ENCODE measurements at places on chromosomes 12 and 14. TPM values are rescaled to one million over a fixed set of nuclear protein-coding genes. Genes with fewer than 3 reads are reported as not detected.

- no peak for DNase-seq
Measured at GRCh38 chr12:116135209-116135930, 142.1 kb downstream of the MED13L start.

DNA sequence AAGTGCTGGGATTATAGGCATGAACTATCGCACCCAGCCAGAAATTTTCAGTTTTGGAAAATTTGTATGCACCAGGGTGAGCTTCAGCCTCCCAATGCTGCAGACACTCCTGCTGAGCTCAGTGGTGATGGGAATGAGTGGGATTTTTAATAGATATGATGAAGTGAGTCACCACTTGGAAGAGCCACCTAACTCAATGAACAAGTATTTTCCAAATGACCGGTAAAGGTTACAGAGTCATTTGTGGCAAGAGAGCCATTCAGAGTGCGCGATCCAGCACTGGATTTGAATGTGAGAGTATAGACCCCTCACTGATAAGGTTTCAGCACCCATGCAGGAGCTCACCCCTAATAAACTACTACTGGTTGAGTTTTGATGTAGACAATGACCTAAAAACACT is 100.7 kb downstream of the PPP2R5C start:
- no peak for DNase-seq

DNA sequence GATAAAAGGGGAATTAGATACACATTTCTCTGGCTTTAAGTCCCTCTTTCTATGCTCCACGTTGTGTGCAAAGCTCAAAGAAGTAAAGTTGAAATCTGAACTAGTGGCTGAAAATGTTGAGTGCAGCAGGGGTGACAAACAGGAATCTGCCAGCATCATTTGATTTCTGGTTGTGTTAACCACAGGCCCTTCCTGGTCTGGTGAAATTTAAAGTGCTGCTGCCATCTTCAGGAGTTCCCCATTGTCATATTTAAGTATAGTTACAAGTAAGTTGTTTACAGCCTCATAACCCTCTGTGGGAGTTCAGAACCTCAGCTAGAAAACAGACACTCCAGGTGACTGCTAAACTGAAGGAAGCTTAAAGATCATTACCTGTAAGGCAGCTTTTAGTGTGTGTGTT is 90.9 kb upstream of the CCDC196 start:
- no peak for DNase-seq

Gene DCAF11
- 101 TPM for total RNA-seq

Gene KHNYN
- total RNA-seq = 70.8 TPM

Gene IFI27
- total RNA-seq = 1,280 TPM

Gene NEUROD4
- total RNA-seq = not detected

- DNase-seq = no peak
Measured at GRCh38 chr14:64873506-64874219, 6.0 kb downstream of the SPTB start.

- no peak for DNase-seq
Measured at GRCh38 chr12:18810537-18811253, 72.8 kb downstream of the CAPZA3 start.

DNA sequence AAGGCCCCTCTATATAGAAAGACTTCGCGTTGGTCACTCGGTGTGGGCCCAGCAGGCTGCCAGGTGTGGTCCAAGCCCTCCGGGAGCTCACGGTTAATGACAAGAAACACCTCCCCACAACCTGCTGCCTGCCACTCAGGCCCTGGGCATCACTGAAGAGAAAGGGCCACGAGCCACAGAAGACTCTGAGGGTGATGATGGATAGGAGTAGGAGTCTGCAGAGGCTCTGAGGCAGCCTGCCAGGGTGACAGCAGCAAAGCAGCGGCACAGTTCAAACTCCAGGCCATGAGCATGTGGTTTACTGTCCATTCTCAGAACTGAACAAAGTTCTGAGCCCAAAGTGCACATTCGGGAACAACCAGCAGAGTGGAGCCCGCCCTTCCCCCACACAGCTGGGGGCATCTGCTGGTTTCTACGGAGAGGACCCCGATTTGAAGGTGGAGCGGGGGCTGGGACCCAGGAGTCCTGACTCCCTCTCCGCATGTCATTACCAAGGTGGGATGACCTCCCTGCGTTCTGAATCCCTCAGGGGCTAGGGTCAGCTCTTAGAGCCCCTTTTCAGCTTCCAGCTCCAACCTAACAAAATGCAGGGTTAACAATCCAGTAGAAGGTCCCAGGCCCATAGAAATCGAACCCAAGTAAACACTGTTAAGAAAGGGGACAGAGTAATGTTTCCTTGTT is 65.8 kb downstream of the VWF start:
- DNase-seq = no peak

GRCh38 chr14:103188810-103189480 is 65.7 kb downstream of the TNFAIP2 start:
- no peak for DNase-seq

DNA sequence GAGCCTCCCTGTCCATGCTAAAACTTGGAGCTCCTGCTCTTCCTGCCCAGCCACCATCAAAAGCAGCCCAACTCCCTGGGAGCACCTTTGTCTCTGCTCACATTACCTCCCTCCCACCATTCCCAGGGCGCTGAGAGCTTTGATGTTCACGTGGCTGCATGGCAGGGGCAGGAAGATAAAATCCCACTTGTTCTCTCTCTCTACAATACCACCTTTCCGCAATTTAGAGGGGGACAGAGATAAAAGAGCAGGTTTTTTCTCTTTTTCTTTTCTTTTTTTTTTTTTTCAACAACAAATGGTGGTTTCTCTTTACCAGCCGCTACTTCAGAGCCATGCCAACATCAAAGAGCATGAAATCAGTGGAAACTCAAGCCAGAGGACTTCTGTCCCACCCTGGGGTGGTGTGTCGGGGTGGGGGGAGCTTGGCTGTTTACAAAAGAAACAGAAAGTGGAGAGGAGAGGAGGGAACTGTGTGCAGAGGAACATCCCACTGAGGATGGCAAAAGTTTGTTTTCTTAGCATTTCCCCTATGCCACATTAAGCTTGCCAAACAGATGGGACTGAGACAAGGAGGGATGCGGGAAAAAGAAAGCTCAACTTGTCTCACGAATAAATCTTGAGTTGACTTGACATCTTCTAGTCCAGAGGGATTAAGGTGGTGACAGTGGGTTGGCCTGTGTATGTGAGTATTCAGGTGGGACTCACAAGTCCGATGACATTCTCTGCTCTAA is 103.7 kb upstream of the NUDT4 start:
- no peak for DNase-seq

Gene SVOP
- total RNA-seq = 0.09 TPM

DNA sequence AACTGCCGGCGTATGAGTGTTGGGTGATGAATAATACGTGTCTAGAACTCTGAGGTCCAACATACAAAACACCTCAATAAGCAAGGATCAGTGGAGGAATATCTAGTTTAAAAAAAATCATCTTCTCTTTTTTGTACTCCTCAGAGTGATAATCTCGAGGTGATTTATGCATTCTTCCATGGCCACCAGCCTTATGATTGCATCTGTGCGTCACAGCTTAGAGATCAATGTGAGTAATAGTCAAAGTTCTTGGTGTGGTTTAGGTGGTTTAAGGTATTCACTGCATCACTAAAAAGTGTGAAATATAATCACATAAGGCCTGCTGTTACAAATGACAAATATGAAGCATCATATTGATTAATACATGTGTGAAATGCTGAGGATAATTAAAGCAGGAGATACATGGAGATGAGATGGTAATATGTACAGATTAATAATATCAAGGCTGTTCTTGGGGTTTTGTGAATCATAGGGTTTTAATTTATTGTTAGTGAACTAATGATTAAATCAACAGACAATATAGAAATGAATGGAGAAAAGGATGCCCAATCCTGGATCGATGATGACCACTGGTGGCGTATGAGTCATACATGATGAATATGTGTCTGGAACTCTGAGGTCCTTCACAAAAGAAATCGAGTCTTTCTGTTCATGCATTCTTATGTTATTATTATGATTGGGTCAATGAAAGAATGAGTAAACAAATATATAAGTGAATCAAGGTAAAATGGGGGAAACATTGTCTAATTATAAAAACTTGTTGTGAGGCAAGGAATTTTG is 68.8 kb upstream of the RTL1 start:
- no peak for DNase-seq

GRCh38 chr12:31355747-31356107 is 29.8 kb upstream of the SINHCAF start:
- DNase-seq = no peak
